Activated CD8-positive, alpha-beta memory T cell treated with anti-CD3 and anti-CD28 coated beads, Interleukin-2, amount 50 U/mL, for 4 hours (primary cell): ENCODE measurements at places on chromosomes 1 and 21.

DNA sequence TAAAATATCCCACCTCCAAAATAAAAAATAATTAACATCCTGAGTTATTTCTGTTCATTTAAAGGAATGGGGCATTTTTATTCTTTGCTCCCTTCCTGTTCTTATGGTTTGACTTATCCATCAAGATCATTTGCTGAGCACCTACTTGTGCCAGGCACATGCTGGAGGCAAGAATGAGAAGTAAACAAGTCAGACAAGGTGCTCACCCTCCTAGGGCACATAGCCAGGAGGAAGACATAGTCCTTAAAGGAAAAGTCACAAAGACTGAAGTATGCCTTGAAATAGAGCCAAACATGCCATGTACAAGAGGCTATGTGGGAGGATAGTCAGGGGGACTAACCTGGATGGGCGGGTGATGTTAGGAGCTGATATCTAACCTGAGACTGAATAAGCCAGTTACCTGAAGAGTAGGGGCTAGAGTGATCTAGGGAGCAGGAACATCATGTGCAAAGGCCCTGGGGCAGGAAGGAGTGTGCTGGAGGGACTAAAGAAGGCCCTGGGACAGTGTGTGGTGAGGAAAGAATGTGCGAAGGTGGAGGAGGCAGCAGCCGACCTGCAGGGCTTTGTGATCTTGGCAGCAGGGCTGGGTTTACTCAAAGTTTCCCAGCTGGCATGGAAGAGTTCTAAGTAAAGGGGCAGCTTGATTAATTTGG, 233.5 kb downstream of the MATN1 start:
- DNase-seq, result no peak

DNA sequence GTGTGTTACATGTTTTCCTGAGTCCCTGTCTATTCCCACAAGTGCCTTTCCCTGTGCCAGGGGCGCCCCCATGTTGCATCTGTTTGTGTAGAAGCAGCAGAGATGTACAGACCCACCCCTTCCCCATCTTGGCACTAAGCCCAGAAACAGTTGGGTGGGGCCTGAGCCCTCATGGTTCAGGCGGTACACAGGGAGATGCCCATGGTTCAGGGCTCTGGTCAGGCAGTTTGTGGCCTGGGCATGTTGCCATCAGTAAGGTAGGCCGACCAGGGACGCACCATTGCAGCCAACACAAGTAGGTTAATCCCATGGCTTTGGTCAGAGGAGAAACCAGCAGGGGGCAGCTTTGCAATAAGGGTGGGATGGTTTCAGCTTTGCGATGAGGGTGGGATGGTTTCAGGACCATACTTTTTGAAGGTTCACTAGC, 914 bp upstream of the ADGRB2 start:
- DNase-seq, result no peak

- DNase-seq, result no peak
Observed at GRCh38 chr1:181208083-181208482, 119.6 kb downstream of the IER5 start.

DNA sequence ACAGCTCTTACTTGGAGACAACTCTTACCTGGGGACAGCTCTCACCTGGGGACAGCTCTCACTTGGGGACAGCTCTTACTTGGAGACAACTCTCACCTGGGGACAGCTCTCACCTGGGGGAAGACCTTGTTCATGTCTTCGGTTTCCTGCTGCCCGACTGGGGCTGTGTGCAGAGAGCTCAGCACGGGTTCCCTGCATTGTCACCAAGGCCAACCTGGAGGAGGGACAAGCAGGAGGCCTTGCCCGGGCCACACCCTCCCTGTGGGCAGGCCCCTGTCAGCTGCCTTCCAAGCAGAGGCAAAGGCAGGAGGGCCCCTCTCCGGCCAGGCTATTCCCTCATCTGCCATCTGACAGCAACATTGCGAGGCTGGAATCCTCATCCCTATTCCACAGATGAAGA, at the start of gene LDLRAD1:
TSS of gene LDLRAD1 (minus strand) at position 208 of the 400 bp plus-strand sequence. CDS start at position 134, 74 bp downstream.
- DNase-seq, result no peak

DNA sequence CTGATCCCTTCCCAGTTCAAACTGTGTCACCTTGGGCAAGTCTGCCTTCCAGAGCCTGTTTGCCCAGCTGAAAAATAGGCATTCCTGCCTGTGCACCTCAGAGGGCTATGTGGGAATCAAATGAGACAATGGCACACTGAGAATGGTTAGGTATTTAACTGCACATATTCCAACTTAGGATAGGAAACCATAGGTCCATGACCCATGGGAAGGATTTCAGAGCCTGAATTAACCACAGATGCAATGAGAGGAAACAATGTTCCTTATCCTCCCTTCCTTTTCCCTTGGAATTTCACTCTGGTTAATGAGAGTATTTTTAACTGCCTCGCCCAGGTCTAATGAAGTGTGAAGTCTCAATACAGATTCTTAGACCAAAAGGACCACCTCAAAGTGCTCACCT, 12.7 kb downstream of the PAFAH2 start:
- DNase-seq, result no peak

GRCh38 chr1:10979483-10979920, 33.0 kb upstream of the TARDBP start:
- no peak for DNase-seq

- DNase-seq, result no peak
Observed at GRCh38 chr1:47459253-47459788, 21.5 kb downstream of the FOXD2 start.

DNA sequence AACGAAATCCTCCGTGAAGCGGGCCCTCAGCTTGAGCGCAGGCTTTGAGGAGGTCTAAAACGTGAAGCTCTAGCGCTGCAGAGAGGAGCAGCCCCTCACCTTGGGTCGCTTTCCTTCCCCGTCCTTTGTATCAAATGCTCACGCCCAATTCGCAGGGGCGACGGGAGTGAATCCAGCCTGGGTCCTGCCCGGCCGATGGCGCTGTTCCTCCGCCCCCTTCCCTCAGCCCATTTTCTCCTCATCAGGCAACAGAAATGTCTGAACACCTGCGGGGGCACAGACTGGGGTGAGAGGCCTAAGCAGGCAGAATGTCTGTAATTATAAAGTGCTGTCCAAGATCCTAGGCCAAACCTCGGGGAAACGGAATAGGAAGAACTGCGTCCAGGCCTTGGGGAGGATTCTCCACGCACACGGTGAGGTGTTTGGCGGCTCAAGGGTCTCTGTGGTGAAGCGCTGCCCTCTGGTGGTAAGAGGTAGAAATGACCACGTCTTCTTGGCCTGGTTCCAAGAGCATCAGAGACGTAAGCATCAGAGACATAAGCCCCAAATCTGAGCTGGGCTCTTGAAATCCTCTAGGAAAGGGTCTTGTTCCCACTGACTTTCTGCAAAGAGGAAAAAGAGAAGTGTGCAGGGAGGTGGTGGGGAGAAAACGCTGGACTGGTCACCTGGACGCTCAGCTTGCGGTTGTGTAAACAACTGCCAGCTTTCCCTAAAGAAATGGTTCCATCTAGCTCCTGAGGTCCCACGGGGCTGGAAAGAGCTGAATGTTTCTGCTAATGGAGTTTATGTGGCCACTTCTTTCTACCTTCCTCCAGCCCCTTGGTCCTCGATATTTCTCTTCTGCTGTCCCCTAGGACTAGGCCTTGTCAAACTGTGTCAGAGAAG, 92.1 kb upstream of the CD53 start:
- peak; percentile 71 for DNase-seq

- DNase-seq, result no peak
Observed at GRCh38 chr1:22044690-22045420, 7.7 kb upstream of the CDC42 start.

- no peak for DNase-seq
Observed at GRCh38 chr1:201295861-201296260, 12.6 kb downstream of the PKP1 start.

DNA sequence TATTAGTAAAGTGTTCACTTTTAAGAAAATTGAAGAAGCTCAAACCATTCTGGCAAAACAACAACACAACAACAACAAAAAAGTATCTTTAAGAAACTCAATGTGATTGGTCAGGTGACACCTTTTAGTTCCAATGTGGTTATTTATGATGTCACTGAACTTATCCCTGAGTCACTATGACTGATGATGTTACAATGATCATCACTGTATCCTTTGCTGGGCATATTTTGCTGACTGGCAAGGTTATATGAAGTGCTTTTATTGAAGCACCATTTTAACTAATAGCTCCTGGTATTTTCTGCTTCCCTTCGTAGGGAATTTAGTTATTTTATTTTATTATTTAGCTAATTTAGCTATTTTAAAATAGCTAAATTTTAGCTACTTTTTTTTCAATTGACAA, at the start of gene TEX50:
TSS of gene TEX50 (plus strand) at position 223 of the 400 bp plus-strand sequence. CDS start 184 bp downstream, outside the sequence.
- no peak for DNase-seq

DNA sequence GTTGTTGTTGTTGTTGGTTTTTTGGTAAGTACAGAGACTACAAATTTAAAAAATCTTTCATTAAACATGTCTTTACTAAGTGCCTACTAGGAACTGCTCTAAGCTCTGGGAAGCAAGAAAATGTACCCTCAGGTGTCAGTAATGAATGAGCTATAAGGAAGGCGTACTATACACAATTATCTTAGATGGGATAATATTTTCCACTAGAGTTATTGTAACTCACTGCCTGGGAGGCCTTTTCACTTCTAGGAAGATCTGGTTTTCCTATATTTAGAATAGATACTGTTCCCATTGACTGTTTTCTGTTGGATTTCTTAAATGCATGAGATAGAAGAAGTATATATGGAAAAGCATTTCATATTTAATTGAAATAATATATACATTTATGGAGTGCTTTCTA, 19.6 kb downstream of the CLIC4 start:
- no peak for DNase-seq

DNA sequence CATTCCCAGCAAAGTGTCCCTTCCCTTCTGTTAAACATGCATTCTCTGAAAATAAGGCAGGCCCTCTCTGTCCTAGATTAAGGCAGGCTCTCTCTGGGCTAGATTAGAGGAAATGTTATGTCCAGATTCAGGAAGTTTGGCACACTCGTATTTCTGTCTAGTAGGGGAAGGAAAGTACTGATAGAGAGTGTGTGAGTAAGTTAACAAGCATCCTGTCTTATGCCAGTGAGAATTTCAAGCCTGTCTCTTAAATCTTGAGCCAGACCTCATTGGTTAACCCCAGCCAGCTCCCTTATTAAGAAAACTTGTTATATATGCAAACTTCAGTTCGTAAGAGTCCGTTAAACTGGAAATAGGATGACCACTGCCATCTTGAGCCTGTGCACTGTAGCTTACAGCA, 31.6 kb downstream of the IGSF5 start:
- no peak for DNase-seq

DNA sequence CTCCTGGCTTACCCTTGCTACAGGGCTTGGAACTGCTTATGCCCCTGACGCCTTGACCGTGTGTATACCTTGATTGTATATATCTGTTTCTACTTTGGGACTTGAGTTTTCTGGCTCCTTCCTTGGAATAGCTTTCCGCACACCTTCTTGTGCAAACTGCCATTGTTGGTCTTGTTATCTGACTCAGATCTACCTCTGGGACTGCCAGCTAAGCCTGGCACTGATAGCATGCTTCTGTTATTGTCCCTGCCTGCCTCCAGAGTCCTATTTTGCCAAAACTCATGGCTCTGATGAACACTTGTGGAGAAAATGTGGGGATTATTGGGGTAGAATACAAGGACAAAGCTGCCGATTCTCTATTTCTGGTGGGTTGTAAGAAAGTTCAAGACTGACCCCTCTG, 15.4 kb downstream of the FMOD start:
- DNase-seq, result no peak

DNA sequence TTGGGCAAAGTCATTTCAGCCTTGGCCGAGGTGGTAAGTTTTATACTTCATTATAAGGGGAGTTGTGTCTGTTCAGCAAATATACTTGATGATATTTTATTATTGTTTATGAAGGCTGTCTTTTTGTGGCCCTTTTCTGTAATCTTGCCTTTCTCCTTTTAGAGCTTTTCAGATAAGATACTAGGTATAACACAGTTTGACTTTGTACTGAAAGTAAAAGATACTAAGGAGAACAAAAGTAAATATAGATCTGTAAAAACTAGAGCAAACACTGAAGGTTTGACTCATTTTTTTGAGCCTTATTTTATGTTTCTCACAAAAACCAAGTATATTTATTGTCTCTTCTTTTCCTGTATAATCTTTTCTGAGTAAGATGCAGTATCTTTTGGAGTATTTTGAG, 61.9 kb downstream of the KIF1B start:
- DNase-seq, result no peak

DNA sequence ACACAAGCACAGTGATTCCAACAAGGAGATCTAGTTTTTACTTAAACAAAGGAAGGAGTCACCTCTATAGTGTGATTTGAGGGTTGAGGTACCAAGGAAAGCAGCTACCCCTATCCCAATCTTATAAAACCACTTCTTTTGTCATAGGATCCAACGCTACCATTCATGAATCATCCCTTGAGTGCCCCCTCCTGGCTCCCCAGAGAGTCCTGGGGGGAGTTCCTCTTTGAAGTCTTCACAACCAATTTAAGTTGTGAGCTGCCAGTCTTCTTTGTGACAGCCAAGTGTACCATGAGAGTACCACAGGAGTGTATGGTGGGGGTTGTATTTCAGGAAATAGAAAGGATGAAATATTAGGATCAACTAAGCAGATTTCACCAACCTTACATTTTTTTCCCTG, 39.1 kb upstream of the NHLH2 start:
- DNase-seq, result no peak

GRCh38 chr1:212623603-212624002, 15.0 kb downstream of the ATF3 start:
- DNase-seq, result no peak

- no peak for DNase-seq
Observed at GRCh38 chr1:168786476-168787330, 57.7 kb upstream of the DPT start.

- no peak for DNase-seq
Observed at GRCh38 chr21:46637952-46638746, 2.7 kb downstream of the PRMT2 start.

DNA sequence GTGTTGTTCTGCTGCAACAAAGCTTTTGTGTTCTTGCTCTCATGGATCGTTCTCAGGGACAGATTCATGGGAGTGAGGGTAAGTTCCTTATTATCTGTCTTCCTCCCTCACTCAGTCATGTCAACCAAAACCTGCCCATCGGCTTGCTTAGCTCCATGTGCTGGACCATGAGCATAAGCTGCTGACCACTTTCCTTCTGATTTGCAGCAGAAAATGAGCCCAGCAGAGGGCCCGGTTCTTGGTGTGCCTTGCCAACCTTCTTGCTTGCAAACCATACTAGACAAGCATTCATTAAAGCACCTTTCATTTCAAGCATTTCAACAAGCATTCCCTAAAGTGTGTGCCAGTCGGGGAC, 64.0 kb upstream of the COA6 start:
- no peak for DNase-seq

GRCh38 chr1:186424539-186424938, 36.4 kb downstream of the PDC start:
- DNase-seq, result no peak
